Activated CD4-positive, alpha-beta T cell treated with anti-CD3 and anti-CD28 coated beads, Interleukin-2, amount 50 U/mL, for 16 hours (primary cell): ENCODE measurements at places on chromosomes 11 and 22.

DNA sequence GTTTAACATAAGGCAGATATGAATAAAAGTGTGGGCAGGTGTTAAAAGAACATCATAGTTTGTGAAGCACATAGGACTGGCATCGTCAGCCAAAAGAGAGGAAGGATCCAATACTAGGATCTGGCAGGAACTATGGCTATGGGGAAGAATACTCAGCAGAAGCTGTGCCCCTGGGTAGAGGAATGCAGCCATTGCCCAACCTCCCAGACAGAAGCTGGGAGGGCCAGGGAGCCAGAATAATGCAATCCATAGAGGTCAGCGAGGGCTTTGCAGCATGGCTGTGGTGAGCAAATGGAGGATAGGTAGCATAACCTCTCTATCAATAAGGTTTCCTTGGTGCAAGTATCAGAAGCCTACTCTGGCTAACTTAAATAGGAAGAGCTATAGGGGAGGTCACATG, 11.7 kb upstream of the CSTF3 start:
- no peak for DNase-seq

DNA sequence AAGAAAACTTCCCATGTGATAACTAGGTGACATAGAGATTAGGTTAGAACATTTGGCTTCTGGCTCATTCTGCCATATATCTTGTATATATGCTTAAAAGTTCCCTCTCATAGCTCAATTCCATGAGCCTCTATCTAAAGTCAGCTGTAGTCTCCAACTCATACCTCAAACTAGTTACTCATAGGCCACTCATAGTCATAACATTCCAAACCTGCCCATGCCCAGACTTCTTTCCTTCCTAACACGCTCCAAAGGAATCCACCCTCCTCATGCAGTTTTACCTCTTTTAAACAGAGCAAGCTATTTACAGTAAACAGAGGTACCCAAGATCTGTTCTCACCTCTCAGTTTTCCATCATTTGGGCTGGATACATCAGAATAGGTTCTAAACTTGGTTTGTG, 39.4 kb downstream of the GLYATL2 start:
- no peak for DNase-seq

GRCh38 chr11:11668274-11668673, 46.5 kb upstream of the GALNT18 start:
- DNase-seq = no peak

- DNase-seq = no peak
These were observed 106.7 kb upstream of the CCT8L2 start for GRCh38 chr22:16699326-16699725.
